ENCODE measurements at places on chromosomes 2 and 18. TPM values are rescaled to one million over a fixed set of nuclear protein-coding genes. Genes with fewer than 3 reads are reported as not detected.

Gene LOXHD1
- total RNA-seq, result not detected

Gene NT5C1B
- total RNA-seq, result not detected

Gene RTP5
- not detected for total RNA-seq

Gene DSC2
- total RNA-seq, result 0.86 TPM

Gene MROH2A
- not detected for total RNA-seq

Gene CHRNG
- not detected for total RNA-seq

Gene IL37
- not detected for total RNA-seq

Gene NEU4
- 0.25 TPM for total RNA-seq

Gene UGT1A7
- 6.2 TPM for total RNA-seq

Gene GPR45
- total RNA-seq, result not detected

Gene ATOH8
- total RNA-seq, result 7.8 TPM

Gene OSR1
- 5.8 TPM for total RNA-seq
